ENCODE measurements at places on chromosomes 4 and X.

GRCh38 chr4:86035688-86036087, 324.2 kb downstream of the MAPK10 start:
- no peak for DNase-seq

DNA sequence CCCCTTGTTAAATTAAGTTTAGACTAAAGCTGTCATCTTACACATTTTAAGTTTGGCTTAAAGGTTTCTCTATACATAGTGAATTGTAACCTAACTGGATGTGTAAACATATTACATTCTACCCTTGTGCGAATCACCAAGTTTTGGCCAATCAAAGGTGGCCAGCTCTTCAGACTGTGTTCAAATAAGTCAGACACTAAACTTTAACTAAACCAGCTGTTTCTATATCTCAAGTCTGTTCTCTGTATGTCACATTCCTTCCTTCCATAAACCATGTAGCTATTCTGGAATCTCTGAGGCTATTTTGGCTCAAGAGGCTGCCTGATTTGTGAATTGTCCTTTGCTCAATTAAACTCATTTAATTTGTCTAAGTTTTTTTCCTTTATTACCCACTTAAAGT, 6.7 kb downstream of the SULT1B1 start:
- DNase-seq: no peak

- no peak for DNase-seq
Measured at GRCh38 chr4:55359397-55359916, 13.4 kb downstream of the SRD5A3 start.

GRCh38 chr4:109803924-109804571, 2.2 kb upstream of the CFI start:
- no peak for DNase-seq

GRCh38 chrX:103913356-103914020, 48.9 kb upstream of the TMSB15B start:
- DNase-seq: no peak

DNA sequence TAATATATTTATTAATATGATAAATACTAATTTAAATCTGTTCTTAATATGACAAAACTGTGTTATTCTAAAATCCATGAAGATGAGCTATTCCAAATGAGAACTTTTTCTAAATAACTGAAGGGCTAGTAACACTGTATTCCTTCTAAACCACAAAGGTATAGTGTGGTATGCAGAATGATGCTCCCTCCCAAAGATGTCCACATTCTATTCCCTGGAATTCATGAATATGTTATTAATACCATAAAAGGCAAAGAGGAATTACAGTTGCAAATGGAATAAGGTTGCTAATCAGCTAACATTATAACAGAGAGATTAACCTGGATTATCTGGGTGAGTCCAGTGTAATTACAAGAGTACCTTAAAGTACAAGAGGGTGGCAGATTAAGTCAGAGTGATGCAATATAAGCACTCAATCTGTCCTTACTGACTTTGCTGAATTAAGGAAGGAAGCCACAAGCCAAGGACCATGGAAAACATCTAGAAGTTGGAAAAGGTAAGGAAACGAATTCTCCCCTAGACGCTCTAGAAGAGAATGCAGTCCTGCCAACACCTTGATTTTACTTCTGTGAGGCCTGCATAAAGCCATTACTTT, 20.7 kb upstream of the MAB21L2 start:
- no peak for DNase-seq

- DNase-seq: no peak
Measured at GRCh38 chr4:37400241-37400881, 155.8 kb downstream of the NWD2 start.

GRCh38 chr4:21819086-21819485, 129.5 kb downstream of the KCNIP4 start:
- DNase-seq: no peak

DNA sequence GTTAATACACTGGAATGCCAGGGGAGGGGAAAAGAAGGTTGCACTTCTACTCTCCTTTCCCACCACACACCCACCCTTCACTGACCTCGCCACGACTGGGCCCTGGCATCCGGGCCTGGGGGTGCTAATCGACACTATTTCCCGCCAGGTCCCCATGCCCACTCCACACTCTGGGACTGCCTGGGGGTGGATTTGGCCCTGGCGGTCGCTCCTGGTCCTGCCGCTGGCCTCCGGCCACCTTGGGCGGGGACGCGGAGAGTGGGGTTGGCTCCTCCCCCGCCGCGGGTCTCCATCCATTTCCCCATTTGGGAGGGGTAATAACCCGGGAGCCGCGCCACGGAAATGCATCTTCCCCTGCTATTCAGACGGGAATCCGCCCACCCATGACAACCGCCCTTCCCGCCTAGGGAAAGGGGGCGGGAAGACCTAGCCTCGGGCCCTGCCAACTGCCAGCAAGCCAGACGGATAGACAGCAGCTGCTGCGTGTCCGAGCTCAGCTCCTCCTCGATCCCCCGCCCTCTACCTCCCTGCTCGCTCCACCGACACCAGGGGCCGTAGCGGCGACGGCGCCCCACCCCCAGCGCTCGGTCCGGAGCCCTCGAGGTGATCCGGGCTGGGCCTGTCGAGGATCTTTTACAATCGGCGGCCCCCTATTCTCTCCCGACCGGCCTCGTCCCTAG, 78.1 kb downstream of the RLIM start:
- DNase-seq: no peak

DNA sequence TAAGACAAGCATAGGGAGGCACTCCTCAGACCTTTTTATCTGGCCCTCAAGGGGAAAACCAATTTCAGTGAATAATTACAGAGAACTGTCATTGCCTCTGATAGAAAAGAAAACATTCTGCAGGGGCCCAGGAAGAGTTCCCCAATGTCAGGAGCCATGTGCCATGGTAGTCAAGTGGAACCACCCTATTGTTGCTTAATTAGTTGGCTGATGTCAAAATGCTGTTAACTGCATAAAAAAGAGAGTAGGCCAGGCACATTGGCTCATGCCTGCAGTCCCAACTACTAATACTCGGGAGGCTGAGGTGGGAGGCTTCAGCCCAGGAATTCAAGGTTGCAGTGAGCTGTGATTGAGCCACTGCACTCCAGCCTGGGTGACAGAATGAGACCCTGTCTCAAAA, 28.6 kb upstream of the OGT start:
- DNase-seq: no peak

DNA sequence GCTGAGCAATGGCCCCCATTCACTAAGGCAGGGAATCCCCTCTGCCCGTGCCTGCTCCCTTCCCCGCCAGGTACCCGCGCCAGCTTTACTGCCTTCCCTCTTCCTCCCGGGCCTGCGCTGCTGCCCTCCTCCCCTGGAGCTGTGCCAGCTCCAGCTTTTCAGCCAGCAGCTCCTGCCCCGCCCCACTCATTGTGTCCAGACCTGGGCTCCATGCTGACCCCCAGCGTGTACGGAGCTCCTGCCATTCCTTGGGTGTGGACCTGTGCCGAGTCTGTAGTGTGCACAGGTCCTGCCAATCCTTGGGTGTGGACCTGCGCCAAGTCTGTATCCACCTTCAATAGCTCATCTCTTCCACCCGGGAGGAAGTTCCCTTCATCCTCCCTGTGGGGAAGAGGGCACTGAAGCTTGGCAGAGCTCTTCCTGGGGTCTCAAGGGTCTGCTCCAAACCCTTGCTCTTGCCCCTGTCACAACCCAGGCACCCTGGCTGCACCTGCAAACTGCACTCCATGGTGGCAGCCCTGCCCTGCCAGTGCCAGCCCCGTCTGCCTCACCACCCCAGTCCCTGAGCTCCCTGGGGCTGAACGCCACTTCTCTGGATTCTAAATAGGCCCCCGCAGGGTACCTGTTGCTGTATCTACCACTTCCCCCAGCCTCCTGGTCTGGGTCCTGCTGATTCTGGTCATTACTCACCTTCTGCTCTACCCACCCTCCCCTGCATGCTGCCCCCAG, 63.9 kb downstream of the TRMT44 start:
- DNase-seq: no peak

DNA sequence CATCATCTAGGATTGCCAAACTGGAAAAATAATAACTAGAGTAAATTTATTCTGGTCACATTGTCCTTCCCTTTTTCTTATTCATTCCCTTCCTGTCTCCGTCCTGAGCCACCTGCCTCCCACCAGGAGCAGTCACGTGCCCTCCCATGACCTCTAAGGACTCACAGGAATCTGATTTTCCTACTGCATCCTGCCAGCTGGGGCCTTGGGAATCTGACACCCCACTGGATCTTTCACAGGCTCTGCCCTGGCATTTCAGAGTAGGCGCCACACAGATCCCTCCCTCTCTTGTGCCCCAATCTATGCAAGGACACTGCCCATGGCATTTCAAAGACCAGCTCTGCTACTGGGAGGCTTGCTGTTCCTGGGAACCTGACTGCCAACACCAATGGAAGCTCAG, 520.5 kb downstream of the PPARGC1A start:
- no peak for DNase-seq

DNA sequence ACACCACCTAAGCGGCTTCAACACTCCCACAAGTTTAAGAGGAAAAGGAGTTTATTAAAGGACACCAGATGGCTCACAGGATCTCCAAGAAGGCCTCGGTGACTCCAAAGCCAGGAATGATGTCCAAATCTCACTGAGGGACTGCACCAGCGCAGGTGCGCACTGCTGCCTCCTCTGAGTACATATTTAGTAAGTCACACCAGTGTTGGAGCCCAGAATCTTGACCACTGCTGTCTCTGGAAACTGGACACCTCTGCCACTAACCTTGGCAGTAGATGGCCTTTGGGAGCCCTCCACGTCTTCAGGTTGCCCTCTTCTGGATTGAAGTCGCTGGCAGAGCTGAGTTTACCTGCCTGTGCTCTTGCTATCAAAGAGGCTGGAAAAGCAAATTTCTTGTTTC, 10.1 kb upstream of the RS1 start:
- DNase-seq: no peak

- no peak for DNase-seq
Measured at GRCh38 chr4:1718095-1718850, 2.9 kb downstream of the TMEM129 start.

GRCh38 chr4:112706840-112707207, 69.9 kb downstream of the LARP7 start:
- DNase-seq: no peak

DNA sequence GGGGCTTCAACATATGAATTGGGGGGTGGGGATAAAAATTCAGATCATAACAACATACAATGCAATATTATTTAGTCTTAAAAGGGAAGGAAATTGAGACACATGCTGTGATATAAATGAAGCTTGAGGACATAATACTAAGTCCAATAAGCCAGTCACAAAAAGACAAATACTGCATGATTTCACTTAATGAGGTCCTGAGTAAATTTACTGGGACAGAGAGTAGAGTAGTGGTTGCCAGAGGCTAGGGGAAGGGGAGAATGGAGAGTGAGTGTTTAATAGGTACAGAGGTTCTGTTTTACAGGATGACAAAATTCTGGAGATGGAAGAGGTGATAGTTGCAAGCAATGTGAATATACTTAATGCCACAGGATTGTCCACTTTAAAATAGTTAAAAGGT, 89.2 kb upstream of the RAPGEF2 start:
- no peak for DNase-seq

- no peak for DNase-seq
Measured at GRCh38 chrX:118211891-118212816, 95.5 kb upstream of the KLHL13 start.

GRCh38 chr4:16293210-16293838, 67.1 kb upstream of the TAPT1 start:
- no peak for DNase-seq

DNA sequence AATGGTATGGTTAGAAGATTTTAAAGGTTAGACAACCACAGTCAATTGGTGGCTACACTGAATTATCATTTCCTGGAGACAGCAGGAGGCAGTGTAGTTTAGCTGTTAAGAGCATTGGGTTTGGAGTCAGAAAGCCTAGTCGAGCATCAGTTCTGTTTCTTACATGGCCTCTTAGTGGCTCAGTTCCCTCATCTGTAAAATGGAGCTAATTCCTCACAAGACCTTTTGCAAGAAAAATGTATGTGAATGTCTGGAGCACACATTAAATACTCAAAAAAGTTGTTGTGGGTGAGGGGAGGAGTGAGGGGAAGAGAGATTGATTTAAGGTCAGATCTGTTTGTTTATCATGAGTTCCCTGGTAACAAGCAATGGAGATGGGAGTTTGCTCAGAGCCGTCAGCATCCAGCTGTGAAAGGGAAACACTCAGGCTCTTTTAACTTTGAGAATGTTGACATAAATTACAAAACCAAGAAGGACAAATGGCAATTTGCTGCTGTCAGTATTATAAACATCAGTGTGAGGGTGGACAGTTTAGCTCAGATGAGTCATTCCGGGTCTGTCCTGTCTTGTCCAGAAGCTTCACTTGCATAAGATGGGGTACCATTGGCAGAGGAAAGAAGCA, 98.2 kb upstream of the PGRMC2 start:
- DNase-seq: no peak

GRCh38 chr4:134499074-134499473, 297.5 kb upstream of the PABPC4L start:
- no peak for DNase-seq

DNA sequence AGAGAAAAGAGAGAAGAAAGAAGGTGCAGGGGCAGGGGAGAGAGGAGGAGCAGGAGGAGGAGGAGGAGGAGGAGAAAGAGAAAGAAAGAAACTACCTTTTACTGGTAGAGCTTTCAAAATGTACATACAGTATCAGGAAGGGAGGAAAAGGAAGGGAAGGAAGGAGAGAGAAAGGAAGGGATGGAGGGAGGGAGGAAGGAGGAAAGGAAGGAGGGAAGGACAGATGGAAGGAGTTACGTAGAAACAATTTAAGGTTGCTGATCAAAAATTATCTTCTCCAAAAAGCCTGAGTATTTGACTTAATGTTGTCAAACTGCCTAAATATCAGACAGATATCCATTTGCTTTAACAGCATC, 13.4 kb downstream of the TBC1D9 start:
- DNase-seq: no peak

GRCh38 chrX:31969714-31970113, 897.9 kb upstream of the FTHL17 start:
- peak; percentile 19 for DNase-seq

DNA sequence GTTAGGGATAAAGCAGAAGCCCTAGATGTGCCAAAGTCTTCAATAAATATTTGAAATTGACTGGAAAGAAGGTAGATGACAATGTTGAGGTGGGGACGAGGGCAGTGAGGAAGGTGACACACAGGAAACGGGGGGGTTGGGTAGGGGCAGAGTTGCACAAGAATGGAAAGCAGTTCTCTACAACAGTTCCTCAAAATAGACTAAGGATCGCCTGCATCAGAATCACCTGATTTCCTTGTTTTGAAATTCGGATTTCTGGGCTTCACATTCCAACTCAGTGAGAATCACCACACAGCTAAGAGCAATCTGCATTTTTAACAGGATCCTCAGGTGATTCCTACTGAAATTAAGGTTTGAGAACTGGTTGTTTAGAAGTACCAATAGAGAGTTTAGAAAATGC, 70.6 kb downstream of the ARFIP1 start:
- DNase-seq: peak; percentile 65
